Astrocyte of the spinal cord (primary cell): ENCODE measurements at places on chromosomes 12 and 14.

DNA sequence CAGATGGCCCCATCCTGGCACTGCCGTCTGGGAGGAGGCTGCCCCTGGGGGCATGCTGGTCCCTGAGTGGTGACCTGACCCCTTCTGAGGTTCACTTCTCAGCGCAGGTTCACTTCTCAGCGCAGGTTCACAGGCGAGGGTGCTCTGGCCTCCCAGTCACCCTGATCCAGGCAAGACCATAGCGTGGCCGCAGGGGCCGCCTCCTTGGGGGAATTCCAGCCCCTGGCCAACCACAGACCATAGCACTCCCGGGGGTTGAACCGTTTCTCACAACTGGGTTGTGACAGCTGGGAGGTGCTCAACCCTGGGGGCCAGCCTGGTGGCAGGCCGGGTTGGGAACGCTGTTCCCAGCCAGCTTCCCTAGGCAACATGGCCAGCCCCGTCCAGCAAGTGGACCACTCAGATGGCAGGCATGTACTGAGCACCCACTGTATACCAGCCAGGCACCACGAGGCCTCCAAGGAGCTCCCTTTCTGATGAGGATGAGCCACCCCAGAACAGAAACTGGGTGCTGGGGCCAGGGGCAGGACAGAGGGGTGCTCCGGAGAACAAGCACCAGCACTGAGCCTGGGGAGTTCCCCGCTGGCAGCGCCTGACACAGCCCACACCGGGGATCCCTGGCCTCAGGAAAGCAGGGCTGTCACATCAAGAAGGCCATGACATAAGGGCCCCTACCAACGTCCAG is 28.3 kb upstream of the ZFP36L1 start:
- DNase-seq = no peak

GRCh38 chr14:64663174-64663573 is 41.0 kb upstream of the PLEKHG3 start:
- peak; percentile 28 for DNase-seq

DNA sequence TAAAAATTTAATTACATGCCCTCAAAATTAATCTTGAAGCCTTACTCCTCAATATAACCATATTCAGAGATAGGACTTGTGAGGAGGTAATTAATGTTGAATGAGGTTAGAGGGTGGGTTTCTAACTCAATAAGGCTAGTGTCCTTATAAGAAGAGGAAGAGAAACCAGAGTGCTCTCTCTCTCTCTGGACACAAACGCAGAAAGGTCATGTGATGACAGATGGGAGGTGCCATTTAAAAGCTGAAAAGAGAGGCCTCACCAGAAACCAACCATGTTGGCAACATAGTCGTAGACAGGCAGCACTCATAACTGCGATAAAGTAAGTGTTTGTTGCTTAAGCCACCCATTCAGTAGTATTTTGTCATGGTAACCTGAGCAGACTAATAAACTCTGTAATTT is 378.5 kb upstream of the LMO3 start:
- no peak for DNase-seq

GRCh38 chr12:17017402-17017801 is 411.4 kb upstream of the LMO3 start:
- no peak for DNase-seq

GRCh38 chr12:31118347-31119191 is 44.9 kb downstream of the DDX11 start:
- no peak for DNase-seq

DNA sequence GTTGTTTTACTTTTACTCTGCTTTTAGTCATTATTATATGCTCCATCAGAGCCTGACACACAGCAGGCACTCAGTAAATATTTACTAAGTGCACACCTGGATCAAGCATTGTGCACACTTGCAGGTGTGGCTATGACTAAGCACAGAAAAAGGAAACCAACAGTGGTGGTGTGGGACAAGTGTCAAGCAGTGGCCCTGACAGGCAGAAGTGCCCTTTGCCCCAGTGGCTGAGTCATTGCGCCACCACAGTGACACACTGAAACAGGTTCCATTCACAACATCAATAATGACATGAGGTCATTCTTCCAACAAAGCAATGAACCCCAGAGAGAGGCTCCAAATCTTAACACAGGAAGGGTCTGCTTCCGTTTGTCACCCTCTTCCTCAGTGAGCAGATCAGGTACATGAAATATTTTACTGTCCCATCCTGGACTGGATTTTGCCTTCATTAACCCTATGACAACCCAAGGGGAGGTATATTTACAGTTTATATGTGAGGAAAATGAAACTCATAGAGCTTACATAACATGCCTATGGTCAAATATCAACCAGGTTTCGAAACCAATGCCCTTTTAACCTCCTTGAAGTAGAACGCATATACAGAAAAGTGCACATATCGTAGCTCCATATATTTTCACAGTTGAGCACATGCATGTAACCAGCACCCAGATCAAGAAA is 82.6 kb upstream of the GTF2A1 start:
- DNase-seq = no peak

DNA sequence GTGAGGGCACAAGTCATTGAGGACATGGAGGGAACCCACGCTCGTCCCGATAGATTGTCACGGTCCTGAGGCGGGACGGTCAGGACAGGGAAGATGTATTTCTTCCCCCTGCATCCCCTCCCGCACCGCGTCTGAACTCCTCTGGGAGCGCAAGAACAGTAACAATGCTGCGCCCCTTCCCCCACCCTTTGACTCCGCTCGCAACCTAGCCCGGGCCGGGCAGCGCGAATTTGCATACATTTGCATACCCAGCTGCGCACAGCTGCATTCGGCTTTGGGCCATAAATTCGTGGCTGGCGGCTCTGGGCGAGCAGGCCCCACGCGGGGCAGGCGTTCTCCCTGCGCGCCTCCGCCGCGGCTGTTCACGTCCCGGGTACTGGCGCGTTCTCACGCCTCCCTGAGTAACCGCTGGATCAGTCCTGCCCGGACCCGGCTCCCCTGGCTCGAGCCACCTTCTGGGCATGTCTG is 29.0 kb upstream of the SMUG1 start:
- DNase-seq = no peak

GRCh38 chr14:85175556-85175955 is 354.4 kb upstream of the FLRT2 start:
- DNase-seq = no peak

DNA sequence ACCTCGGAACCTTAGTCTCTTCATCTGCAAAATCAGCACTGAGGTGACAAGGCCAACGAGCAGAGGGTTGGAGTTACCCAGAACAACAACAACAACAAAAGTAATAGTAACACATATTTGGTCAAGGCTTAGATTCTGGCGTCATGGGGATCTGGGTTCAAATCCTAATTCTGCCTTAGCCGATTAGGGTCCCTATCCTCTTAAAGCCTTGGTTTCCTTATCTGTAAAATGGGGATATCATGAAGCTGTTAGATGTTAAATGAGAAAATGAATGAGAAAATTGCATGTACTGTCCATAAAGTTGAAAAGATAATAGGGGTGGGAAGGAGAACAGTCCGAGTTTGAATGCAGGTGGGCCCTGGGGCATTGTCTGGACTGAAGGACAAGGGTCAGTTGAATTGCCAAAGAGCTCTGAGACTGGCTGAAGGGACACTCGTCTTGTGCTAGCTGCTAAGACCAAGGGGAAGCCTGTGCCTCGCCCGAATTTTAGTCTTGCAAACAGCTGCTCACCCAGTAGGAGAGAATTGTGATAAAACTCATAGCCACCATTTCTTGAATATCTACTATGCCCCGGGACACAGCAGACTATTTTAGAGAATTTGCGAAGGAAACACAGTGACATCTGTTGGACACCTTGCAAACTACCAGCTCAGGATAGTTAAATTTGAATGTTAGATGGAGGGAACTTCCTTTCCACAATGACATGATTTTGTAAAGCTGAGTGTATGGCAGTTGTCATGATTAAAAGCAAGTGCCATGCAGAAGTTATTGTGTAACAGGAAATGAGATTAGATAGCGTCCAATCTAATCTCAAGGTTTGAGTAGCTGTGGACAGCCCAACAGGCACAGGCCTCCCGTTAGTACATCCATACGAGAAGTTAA is 6.8 kb upstream of the HNF1A start:
- peak; percentile 58 for DNase-seq

GRCh38 chr12:49342066-49342913 is 4.4 kb upstream of the DNAJC22 start:
- DNase-seq = peak; percentile 68

DNA sequence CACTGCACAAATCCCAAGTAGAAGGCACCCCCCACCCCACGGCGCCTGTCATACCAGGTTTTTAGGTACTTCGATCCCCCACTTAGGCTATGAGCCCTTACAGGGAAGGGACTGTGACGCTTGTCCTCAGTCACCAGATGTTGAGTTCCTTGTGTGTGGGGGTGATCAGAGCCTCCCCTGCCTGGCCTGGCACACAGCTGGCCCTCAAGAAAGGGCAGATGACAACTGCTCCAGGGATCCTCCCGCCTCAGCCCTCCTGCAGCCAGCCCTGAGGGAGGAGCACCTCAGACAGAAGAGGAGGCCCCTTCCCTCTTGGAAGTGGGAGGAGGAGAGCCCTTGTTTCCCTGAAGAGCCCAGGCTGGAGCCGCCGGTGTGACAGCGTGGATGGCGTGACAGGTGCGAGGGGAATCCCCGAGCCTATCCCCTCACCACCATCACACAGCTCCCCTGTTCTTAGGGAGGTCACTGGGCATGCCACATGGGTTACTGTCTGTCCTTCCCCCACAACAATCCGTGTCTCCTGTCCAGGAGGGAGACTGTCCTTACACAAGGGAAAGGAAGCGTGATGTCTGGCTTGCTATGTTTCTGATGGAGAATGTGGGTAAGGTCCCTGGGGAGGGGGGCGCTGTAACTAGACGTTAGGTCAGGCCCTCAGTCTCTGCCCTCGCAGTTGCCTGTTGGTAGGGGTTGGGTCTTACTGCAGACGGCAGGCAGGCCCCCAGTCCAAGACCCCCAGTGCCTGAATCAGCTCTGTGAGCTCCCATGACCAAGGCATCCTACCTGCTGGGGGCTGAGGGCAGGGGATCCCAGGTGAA is 31.4 kb downstream of the P2RX4 start:
- no peak for DNase-seq

- no peak for DNase-seq
These were observed 10.0 kb downstream of the EMG1 start for GRCh38 chr12:6980740-6981139.

- DNase-seq = no peak
These were observed 196.6 kb upstream of the DIO3 start for GRCh38 chr14:101364503-101365328.

GRCh38 chr12:88591343-88591742 is 11.1 kb upstream of the KITLG start:
- DNase-seq = no peak

GRCh38 chr14:70726651-70727375 is 82.5 kb downstream of the MAP3K9 start:
- no peak for DNase-seq

- peak; percentile 38 for DNase-seq
These were observed 74.9 kb downstream of the TBK1 start for GRCh38 chr12:64526859-64527258.

GRCh38 chr14:69376439-69376838 is 21.7 kb downstream of the ERH start:
- DNase-seq = peak; percentile 14

- no peak for DNase-seq
These were observed 667.8 kb downstream of the NOVA1 start for GRCh38 chr14:25929881-25930615.

DNA sequence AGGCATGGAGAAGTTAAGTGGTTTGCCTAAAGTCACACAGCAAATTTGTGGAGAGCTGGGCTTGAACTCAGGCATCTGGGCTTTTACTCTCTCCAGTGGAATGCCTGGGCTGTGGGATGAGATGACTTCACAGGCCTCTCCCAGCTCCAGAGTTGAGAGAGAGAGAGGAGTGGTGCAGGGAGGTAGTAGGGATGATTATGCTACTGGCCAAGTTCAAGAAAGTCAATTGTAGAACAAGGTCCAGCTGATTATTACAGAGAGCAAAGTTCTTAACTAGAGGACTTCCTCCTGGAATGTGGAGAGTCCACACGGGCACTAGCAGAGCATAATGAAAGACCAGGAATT is 769 bp upstream of the EMP1 start:
- DNase-seq = peak; percentile 61

GRCh38 chr14:94180655-94181271 is 6.6 kb downstream of the PPP4R4 start:
- DNase-seq = peak; percentile 50

GRCh38 chr12:11953523-11953922 is 117.2 kb upstream of the BCL2L14 start:
- DNase-seq = no peak

- DNase-seq = no peak
These were observed 499.2 kb downstream of the CCER1 start for GRCh38 chr12:90455756-90456155.

GRCh38 chr12:28177905-28178304 is 12.4 kb upstream of the CCDC91 start:
- DNase-seq = no peak

- DNase-seq = no peak
These were observed 10.2 kb downstream of the SLC25A47 start for GRCh38 chr14:100333311-100333710.

GRCh38 chr14:103434868-103435442 is 49.7 kb downstream of the MARK3 start:
- no peak for DNase-seq

- no peak for DNase-seq
These were observed 33.8 kb downstream of the ARMH4 start for GRCh38 chr14:58118097-58118815.

- DNase-seq = no peak
These were observed 21.0 kb downstream of the RPGRIP1 start for GRCh38 chr14:21300892-21301291.

DNA sequence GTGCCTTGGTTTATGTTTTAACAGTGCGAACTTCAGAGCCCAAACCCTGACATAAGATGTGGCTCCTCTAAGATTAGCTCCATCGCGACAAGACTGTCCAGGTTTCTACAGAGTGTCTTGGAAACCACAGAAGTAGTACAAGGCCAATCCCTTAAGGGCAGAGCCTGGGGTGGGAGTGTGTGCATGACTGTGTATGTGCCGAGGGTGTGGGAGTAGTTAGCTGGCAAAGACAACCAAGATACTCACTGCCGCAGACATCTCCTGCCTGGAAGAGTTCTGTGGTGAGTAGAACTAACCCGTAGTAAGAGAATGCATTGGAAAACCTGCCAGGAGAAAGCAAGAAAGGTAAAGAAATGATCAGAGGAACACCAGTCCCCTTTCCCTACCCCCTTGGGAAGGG is 54.1 kb downstream of the DAO start:
- no peak for DNase-seq

GRCh38 chr12:78628491-78629100 is 236.0 kb upstream of the SYT1 start:
- DNase-seq = no peak

GRCh38 chr12:59069516-59069915 is 149.2 kb upstream of the LRIG3 start:
- no peak for DNase-seq

DNA sequence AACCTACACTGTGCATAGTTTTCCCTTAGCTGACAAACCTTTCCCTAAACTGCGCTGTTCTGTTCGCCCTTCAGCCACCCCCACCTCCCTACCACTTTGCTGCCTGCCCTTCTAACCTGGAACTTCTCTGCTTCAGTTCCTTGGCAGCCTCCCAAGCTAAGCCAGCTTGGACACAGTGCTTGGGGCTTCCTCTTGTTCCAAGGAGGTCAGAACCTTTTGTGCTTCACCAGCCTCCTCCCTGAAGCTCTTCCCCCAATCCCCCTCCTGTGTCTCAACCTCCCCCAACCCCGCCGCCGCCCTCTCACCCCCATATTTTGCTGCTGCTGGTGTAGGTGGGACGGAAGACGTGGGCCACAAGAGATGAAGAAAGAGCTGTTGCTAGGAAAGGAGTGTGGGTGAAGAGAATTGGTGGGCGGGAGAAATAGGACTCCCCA is 8.1 kb upstream of the RIC8B start:
- peak; percentile 43 for DNase-seq
